NCI-H460 (cell line): ENCODE measurements at places on chromosomes 7 and 10. TPM values are rescaled to one million over a fixed set of nuclear protein-coding genes. Genes with fewer than 3 reads are reported as not detected.

Gene PTPRN2
- total RNA-seq, result 2.9 and 3.5 TPM in 2 replicates

DNA sequence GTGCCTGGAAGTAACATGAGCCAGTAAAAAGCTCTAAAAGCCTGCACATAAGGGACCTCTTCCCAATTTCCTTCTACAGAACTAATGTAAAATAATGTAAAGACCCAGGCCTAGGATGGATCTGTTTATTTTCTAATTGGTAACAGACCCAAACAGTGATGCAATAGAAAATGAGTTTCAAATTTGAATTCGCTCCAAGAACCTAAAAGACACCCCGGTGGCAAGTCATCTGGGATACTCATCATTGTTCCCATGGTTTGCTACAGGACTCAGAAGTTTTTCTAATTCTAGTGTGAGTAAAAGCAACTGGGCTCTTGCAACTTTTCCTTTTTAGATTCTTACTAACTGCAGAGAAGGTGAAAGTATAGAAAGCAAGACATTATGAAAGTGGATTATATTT lies 271.3 kb upstream of the CACNA2D1 start:
- DNase-seq, result no peak

Gene OR13A1
- total RNA-seq, result not detected in 2 replicates

Gene ST8SIA6
- total RNA-seq, result 0.09 and 0.57 TPM in 2 replicates

- DNase-seq, result no peak
These were observed 102.6 kb upstream of the DDC start for GRCh38 chr7:50667789-50668226.
